ENCODE measurements at places on chromosomes 5 and 9. TPM values are rescaled to one million over a fixed set of nuclear protein-coding genes. Genes with fewer than 3 reads are reported as not detected.

RGS7BP gene
- not detected for total RNA-seq

DNA sequence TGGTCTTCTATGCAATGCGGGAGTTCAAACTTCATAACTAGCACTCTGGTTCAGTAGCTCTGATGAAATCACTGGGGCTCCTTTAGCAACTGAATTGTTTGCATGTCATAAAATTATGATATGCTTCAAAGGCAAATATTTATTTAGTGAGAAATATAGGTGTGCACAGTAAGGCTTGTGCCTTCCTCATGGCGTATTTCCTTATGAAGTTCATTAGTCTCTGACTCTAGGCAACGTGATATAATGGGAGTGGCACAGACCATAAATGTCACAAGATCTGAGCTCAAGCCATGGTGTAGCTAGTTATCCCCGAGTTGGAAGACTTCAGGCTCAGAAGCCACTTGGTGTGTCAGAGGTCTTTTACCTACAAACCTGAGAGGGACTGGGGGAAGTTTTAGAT, 35.5 kb downstream of the PIP5K1B start:
- no peak overlapping the region for H3K27ac ChIP-seq
- H3K36me3 ChIP-seq: no peaks in the 10 kb centered on the region
- H3K27me3 ChIP-seq: no peaks in the 10 kb centered on the region
- no peaks in the 10 kb centered on the region for H3K4me1 ChIP-seq
- H3K4me3 ChIP-seq: no peak overlapping the region
- no peak for DNase-seq

- no peak overlapping the region for H3K27ac ChIP-seq
- no peak overlapping the region for H3K4me3 ChIP-seq
- peaks cover 9% of the 10 kb centered on the region for H3K4me1 ChIP-seq
- H3K27me3 ChIP-seq: no peaks in the 10 kb centered on the region
- peaks cover 17% of the 10 kb centered on the region for H3K36me3 ChIP-seq
These were observed 20.3 kb upstream of the TTC33 start for GRCh38 chr5:40775846-40776657.

DNA sequence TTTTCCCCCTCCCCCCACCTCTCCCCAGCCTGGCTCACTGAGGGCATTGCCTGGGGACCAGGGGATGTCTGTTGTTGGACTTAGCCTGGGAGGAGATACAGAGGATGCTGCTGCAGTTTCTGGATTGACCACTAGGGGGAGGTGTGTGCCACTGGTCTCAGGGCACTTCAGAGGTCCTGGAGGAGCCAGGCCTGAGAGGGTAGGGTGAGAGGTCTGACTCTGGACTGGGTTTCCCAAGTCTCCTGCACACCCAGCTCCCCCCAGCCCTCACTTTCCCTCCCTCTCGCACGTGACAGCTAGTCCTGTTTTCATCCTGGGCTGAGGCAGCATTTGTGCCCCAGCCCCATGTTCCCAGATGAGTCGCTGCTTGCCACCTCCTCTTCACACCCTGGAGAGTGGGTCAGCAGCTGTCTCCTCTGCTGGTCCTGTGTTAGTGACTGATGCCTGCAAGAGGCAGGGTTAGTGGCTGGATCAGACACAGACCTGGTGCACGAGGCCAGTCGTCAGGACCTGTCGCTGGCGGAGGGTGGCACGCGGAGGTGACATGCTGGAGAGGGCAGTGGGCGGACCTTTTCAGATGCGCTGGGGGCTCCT, 4.4 kb downstream of the IL3 start:
- H3K4me3 ChIP-seq: no peak overlapping the region
- peaks cover 22% of the 10 kb centered on the region for H3K4me1 ChIP-seq
- DNase-seq: peak; percentile 67
- H3K36me3 ChIP-seq: no peaks in the 10 kb centered on the region
- H3K27me3 ChIP-seq: no peaks in the 10 kb centered on the region

DNA sequence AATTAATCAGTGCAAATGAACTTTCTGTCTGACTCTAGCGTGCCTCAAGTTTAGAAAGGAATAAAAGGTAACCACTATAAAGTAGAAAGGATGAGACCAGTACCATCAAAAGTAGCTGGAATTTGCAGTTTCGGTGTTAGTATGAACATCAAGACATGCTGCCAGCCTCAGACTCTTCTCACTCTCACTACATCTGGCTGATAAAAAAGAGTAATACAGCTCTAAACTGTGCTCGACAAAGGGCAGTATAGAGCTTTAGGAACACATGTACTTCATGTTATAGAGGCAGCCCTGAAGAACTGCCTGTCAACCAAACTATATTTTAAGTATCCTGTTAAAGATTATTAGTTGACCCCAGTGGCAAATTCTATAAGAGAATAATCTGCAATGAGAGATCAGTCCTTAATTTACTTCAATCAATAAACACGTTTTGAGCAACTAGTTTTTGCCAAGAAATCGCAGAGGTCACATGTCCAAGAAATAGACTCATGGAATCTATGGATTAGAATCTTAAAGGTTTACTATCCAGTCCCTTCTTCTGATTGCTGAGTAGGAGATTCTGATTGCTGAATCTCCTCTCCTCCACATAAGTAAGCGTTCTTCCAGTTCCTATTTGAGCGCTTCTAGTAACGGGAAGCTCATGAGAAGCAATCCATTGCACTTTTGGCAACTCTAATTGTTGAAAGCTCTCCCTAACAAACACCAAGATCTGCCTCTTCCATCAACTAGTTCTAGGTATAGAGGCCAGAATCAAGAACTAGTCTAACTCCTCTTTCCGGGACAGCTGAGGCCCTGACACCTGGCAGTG, 941 bp downstream of the XPA start:
- H3K36me3 ChIP-seq: peaks cover 1% of the 10 kb centered on the region
- peak overlapping the region; percentile 82 for H3K4me3 ChIP-seq

RNF145 gene
- 67.8 TPM for total RNA-seq

- H3K4me3 ChIP-seq: no peak overlapping the region
- no peaks in the 10 kb centered on the region for H3K27me3 ChIP-seq
- H3K36me3 ChIP-seq: no peaks in the 10 kb centered on the region
- DNase-seq: no peak
- no peaks in the 10 kb centered on the region for H3K4me1 ChIP-seq
- H3K27ac ChIP-seq: no peak overlapping the region
These were observed 60.6 kb upstream of the FCN1 start for GRCh38 chr9:134978272-134978671.

GRCh38 chr5:8721536-8721935, 824.3 kb downstream of the SEMA5A start:
- H3K4me3 ChIP-seq: no peak overlapping the region
- no peaks in the 10 kb centered on the region for H3K36me3 ChIP-seq
- no peaks in the 10 kb centered on the region for H3K27me3 ChIP-seq
- no peak overlapping the region for H3K27ac ChIP-seq
- H3K4me1 ChIP-seq: no peaks in the 10 kb centered on the region
- no peak for DNase-seq

FKTN gene
- 13.9 TPM for total RNA-seq

DNA sequence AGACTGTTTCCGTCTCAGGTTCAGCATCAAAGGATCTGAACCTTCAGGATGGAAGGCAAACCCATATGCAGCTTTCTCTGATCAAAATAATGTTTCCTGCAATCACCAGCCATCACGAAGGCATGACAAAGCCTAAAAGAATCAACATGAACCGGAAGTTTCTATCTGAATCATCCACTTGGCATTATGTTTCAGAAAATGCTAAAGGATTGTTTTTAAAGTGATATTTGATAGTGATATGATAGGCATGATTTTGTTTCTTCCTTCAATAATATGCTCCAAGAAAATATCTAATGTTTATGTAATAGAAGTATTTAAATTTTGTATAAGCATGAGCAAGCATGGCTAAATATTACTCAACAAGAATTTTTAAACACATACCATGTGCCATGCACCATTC, 219.6 kb downstream of the PLK2 start:
- no peak for DNase-seq
- H3K36me3 ChIP-seq: no peaks in the 10 kb centered on the region
- no peak overlapping the region for H3K27ac ChIP-seq
- H3K4me1 ChIP-seq: no peaks in the 10 kb centered on the region

QRFP gene
- not detected for total RNA-seq

GRCh38 chr9:94783102-94783682, 56.7 kb downstream of the AOPEP start:
- no peaks in the 10 kb centered on the region for H3K36me3 ChIP-seq
- DNase-seq: peak; percentile 33
- H3K27ac ChIP-seq: no peak overlapping the region

SLC34A1 gene
- total RNA-seq: 0.11 TPM

DNA sequence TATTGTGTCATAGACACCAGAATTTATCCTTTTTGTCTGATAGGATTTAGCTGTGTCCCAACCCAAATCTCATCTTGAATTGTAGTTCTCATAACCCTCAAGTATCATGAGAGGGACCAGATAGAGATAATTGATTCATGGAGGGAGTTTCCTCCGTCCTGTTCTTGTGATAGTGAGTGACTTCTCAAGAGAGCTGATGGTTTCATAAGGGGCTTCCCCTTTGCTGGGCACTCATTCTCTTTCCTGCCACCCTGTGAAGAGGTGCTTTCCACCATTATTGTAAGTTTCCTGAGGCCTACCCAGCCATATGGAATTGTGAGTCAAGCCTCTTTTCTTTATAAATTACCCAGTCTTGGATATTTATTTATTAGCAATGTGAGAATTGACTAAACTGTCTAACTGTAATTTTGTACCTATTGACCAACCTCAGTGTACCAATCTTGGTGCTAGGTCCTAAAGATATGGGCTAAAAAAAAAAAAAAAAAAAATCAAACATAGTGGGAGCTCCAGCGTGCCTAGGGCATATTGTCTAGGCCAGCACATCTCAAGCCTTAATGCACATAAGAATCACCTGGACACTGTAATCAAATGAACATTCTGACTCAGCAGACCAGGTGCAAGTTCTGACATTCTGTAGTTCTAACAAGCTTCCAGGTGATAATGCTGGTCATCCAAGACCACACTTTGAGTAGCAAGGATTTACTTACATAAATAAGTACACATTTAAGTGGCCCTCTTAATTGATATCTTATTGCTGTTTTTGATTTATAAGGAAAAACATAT, 30.5 kb downstream of the ST8SIA4 start:
- H3K27ac ChIP-seq: no peak overlapping the region
- H3K4me3 ChIP-seq: no peak overlapping the region
- peaks cover 14% of the 10 kb centered on the region for H3K4me1 ChIP-seq
- no peaks in the 10 kb centered on the region for H3K27me3 ChIP-seq

SPATA31D1 gene
- total RNA-seq: not detected

SARDH gene
- 18.6 TPM for total RNA-seq

DNA sequence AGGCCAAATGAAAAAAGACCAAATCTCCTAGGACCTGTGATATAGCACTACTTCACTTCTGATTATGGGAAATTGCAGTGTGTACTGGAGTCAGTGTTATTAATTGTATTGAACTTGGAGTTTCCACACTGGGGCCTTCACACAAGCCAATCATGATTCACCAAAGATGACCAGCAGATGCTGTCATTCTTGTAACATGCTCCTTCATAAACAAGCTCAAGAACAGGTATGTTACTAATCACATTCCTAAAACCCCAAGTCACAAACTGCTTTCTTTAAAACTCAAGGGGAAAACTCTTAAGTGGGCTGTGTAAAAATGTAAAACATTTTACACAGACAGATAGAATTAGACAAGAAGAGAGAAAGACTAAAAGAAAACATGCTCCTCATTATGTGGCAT, 5.6 kb downstream of the KLHL3 start:
- no peaks in the 10 kb centered on the region for H3K27me3 ChIP-seq
- no peaks in the 10 kb centered on the region for H3K36me3 ChIP-seq
- no peak for DNase-seq
- no peak overlapping the region for H3K4me3 ChIP-seq
- H3K4me1 ChIP-seq: peaks cover 35% of the 10 kb centered on the region

- no peaks in the 10 kb centered on the region for H3K36me3 ChIP-seq
- H3K27ac ChIP-seq: no peak within 1 kb of the TSS
- peak within 1 kb of the TSS; percentile 57 for H3K4me3 ChIP-seq
- H3K4me1 ChIP-seq: peaks cover 16% of the 10 kb centered on the region
- DNase-seq: no peak
These were observed at the start of gene PPP1R26 for GRCh38 chr9:135479469-135480052. Gene PPP1R26 (plus strand): TSS chr9:135479782. CDS start chr9:135484511, 4,729 bp downstream.

DNA sequence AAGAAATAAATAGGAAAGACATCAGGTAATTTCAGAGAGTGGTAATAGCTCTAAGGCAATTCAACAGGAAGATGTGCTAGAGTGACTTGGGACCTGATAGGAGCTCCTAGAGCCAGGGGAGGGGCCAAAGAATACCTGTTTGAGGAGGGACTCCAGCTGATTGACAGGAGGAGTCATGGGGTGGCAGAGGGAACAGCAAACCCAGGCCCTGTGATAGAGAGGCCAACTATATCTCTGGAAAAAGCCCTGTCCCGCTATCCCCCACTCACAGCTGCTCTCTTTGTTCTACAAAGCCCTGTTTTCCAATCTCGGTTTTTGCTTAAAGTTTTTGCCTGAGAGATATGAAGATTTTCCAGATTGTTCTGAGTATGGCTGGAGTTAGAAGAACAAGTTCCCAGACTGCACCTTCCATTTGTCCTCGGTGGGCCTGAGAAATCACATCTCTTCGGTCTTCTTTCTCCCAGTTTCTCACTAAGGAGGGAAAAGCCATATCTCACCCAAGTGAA, 9.0 kb upstream of the NSD1 start:
- H3K27ac ChIP-seq: no peak overlapping the region
- H3K27me3 ChIP-seq: no peaks in the 10 kb centered on the region
- H3K4me3 ChIP-seq: no peak overlapping the region
- H3K4me1 ChIP-seq: peaks cover 16% of the 10 kb centered on the region
- H3K36me3 ChIP-seq: no peaks in the 10 kb centered on the region

- no peaks in the 10 kb centered on the region for H3K36me3 ChIP-seq
- H3K27me3 ChIP-seq: no peaks in the 10 kb centered on the region
- H3K4me3 ChIP-seq: no peak overlapping the region
- H3K4me1 ChIP-seq: no peaks in the 10 kb centered on the region
- no peak overlapping the region for H3K27ac ChIP-seq
These were observed 33.7 kb downstream of the AP3S1 start for GRCh38 chr5:115875447-115875846.

DNA sequence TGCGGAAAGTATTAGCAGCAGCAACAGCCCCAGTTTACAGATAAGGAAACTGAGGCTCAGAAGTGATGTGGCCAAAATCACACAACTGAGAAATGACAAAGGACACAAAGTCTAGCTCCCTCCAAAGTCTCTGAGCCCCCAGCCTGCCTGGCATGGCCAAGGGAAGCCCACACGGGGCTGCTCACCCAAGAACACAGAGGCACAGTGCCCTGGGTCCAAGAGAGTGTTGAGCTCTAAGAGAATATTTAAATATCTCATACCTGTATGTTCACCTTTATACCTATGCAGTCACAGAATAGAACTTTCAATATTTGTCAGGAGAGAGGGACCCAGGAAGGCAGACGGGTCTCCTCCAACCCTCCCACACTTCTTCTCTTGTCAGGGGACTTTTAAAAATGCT, 16.6 kb downstream of the VAV2 start:
- H3K36me3 ChIP-seq: no peaks in the 10 kb centered on the region
- no peak overlapping the region for H3K4me3 ChIP-seq
- no peak for DNase-seq
- no peak overlapping the region for H3K27ac ChIP-seq

AGXT2 gene
- total RNA-seq: not detected

DNA sequence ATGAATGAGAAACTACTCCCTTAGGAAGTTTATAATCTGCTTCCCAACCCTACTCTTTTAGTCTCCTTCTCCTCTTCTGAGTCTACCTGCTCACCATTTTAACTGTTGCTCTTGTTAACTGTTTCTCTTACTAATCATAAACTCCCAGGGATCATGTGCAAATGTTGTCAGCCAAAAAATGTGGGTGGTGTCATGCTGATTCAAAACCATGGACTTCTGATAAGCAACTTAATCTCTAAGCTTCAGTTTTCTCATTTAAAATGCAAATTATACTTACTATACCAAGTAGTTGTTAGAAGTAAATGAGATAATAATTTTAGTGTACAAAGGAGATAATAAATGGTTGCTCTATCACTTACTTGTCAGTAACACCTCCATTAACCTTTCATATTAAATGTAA, 45.9 kb upstream of the TLX3 start:
- H3K4me1 ChIP-seq: peaks cover 10% of the 10 kb centered on the region
- H3K27ac ChIP-seq: no peak overlapping the region
- H3K4me3 ChIP-seq: no peak overlapping the region
- H3K27me3 ChIP-seq: no peaks in the 10 kb centered on the region

IFNA21 gene
- total RNA-seq: not detected

MYMK gene
- total RNA-seq: not detected

SPIN1 gene
- total RNA-seq: 39.0 TPM
